ENCODE measurements at places on chromosomes 16 and 17. TPM values are rescaled to one million over a fixed set of nuclear protein-coding genes. Genes with fewer than 3 reads are reported as not detected.
A peak's percentile ranks its signal among the peaks of the same experiment; 100 is the strongest.

DNA sequence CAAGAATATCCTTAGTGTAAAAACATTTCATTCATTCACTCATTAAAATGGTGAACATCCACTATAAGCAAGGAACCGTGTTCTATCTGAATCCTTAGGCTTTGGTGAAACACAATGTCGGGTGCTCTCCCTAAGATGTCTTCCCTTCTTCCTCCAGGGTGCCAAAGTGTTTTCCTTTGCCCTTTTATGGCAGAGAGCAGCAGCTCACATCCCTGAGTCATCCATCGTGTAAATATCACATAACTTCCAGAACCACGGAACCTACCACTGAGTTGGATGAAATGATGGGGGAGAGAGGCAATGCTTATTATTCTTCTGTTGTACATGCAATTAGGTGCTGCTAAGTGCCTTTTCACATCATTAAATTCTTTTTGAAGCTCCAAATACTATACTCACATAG, 50.2 kb downstream of the DNAH3 start:
- H3K36me3 ChIP-seq = no peaks in the 10 kb centered on the region
- no peaks in the 10 kb centered on the region for H3K27me3 ChIP-seq
- H3K27ac ChIP-seq = peak overlapping the region; percentile 45
- no peak for DNase-seq
- no peak overlapping the region for H3K4me3 ChIP-seq
- H3K4me1 ChIP-seq = peaks cover 6% of the 10 kb centered on the region

GRCh38 chr16:19132898-19133297, 19.1 kb downstream of the ITPRIPL2 start:
- H3K27ac ChIP-seq = no peak overlapping the region
- no peak overlapping the region for H3K4me3 ChIP-seq
- no peaks in the 10 kb centered on the region for H3K27me3 ChIP-seq
- no peaks in the 10 kb centered on the region for H3K36me3 ChIP-seq

SLFN13 gene
- total RNA-seq = 16.4 TPM

CPHXL2 gene
- total RNA-seq = not detected
